Stimulated activated effector memory CD8-positive, alpha-beta T cell treated with anti-CD3 and anti-CD28 coated beads, Interleukin-12 subunit alpha, Interleukin-12 subunit beta, amount 100 ng/mL, for 72 hours (primary cell): ENCODE measurements at places on chromosomes 4 and X.

GRCh38 chr4:87500092-87500462 lies 29.1 kb downstream of the SPARCL1 start:
- DNase-seq: peak; percentile 57

- no peak for DNase-seq
Measured at GRCh38 chrX:44698357-44698756, 145.5 kb upstream of the DUSP21 start.

DNA sequence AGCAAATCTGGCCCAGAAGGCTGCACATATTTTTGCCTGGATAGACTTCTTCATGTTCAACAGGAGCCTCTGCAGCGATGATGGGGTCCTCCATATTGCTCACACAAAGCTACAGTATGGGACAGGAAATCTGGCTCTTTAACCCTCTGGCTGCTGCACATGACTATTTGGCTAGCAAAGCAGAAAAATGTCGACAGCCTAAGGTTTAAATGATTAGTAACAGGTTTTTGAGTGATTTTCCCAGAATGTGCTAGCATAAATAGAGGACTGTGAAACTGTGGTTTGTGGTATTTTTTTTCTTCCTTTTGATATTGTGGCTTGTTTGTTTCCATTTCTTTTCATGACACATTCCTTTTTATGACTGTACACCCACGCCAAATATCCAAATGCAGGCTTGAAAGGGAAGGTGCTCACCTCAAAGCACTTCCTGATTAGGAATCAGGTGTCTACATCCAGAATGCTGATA lies 120.2 kb upstream of the GK2 start:
- DNase-seq: no peak

- no peak for DNase-seq
Measured at GRCh38 chrX:22122510-22122909, 90.4 kb downstream of the PHEX start.

DNA sequence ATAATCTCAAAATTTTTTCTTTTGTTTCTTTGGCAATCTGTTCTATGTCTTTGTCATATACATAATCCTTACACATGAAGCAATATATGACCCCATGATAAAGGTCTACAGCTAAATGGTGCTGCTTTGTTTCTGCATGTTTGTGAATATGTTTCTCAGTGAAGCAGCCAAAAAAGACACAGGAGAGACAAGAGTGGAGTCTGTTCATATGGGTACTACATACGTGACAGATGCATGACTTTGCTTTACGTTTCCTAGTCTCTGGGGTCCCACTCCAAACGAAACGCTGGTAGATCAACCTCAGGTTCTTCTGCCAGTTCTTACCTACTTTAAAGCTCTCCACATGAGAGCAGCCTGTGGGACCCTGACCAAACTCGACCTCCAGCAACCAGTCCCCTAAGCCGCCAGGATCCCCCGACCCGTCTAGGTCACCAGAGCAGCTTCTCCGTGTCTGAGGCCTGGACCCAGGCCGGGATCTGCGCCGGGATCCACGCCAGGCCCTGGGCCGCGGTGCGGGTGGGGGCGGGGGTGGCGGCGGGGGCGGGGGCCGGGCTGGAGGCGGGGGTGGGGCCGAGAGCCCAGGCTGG lies 1.5 kb downstream of the USP51 start:
- no peak for DNase-seq

DNA sequence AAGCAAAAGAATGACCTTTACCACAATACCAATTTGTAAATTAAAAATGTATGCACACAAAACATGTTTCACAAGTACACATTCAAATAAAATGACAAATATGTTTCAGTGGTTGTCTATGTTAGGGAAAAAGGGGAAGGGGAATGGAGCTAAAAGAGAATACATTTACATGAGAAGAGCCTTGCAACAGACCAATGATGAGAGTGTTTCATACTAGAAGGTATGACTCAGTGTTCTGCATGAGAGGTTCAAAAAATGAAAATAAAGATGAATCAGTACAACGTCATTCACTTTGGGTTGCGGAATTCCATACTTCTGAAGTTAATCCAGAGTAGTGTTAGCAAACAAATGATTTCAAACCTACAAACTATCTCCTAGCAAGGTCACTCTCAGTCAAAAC lies 51.7 kb downstream of the RPGR start:
- no peak for DNase-seq

DNA sequence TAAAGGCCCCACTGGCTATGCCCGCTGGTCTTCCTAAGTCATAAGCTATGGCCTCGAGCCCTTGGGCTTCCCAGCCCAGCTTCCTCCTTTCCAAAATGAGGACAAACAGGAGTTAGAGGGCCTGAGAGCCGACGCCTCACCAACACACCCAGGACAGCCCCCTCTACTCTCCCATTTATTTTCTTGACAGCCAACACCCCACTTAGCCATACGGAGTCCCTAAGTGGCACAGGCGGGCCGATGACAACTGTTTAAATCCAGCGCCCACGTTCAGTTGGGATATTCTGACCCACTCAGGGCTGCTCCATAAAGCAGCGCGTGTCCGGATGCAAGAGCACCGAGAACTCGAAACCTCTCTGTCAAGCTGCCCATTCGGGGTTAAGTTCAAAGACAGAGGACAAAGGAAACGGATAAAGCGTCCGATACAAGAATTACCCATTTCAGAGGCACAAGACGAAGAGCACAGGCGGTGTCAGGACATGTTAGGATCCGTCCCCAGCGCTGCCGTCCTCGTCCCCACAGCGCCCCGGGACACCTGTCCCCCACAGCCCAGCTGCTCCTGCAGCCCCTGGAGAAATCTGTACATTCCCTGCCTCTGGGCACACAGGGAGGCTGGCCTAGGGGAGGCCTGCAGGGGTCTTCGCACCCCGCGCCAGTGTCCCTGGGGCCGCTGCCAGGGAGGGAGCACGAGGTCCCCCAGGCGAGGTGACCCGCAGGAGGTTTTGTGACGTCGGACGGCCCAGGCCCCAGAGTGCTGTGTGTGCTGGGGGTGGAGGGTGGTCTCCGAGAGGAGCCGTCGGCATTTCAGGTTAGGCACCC lies 1.2 kb downstream of the PRKX start:
- no peak for DNase-seq

DNA sequence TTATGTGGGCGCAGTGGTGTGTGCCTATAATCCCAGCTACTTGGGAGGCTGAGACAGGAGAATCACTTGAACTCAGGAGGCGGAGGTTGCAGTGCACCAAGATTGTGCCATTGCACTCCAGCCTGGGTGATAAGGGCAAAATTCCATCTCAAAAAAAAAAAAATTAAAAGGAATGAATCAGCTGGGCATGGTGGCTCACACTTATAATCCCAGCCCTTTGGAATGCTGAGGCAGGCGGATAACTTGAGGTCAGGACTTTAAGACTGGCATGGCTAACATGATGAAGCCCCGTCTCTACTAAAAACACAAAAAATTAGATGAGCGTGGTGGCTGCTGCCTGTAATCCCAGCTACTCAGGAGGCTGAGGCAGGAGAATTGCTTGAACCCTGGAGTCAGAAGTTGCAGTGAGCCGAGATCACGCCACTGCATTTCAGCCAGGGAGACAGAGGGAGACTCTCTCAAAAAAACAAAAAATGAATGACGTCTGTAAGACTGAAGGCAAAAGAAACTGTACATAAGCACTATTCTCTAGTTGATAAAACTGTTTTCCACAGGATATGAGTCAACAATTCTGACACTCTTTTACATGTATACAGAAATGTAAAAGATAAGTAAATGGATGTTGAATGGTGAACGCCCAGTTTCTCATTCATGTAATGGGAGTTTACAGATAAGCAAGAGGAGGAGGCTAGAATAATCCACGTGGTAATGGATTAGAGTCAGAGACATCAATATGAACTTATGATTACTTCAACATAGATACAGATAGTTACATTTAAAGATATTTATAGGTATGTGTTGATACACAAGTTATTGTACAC lies 22.2 kb downstream of the CENPC start:
- no peak for DNase-seq

DNA sequence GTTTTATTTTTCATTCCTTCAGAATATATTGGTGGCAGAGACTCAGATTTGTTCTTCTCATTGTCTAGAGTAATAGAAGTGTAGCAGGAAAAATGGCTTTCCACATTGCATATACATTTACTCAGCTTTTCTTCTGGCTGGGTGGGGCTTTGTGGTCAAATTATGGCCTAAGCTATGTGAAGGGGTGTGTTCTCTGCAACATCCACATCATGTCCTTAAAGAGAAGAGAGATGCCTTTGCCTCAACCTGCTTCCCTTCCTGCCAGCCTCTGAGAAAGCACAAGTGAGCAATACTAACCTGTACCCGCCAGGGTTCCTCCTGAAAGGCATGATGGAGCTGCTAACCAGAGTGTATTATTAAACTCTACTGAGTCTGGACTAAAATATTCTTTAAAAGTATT lies 695.6 kb upstream of the FAM241A start:
- no peak for DNase-seq

DNA sequence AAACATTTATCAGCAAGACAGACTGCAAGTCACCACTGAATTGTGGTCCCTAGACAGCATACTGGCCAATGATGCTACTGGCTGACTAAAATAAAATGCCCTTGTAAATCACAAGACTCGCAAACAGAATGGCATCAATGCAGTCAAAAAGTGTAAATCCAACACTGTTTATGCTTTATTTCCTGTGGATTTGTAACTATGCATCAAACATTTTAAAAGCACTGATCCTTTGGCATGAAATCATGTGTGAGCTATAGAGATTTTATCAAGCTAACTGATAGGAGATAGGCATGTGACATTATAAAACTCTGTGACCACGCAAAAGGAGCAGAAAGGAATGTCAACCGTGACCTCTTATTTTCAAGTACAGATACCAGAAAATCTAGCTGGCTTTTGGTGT lies 20.8 kb downstream of the MBNL3 start:
- no peak for DNase-seq

DNA sequence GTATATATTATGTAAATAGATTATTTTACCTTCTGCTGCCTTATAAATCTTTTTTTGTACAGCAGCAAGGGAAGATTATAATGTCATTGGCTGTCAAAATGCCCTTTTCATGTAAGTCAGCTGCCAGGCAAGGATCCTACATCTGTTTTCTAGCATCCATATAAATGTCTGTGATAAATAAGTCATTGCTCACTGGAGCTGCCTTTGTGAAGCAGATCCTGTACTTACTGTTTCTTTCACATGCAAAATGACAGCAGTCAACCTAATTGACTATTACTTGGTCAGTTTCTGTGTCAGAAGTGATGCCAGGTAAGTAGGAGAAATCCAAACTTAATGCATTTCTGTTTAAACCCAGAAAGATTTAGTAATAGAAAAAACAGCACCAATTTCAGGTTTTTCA lies 620.7 kb downstream of the RPA4 start:
- no peak for DNase-seq

- DNase-seq: no peak
Measured at GRCh38 chrX:69063486-69063885, 101.8 kb downstream of the PJA1 start.

GRCh38 chr4:101419336-101420135 lies 72.2 kb upstream of the PPP3CA start:
- DNase-seq: no peak

- DNase-seq: no peak
Measured at GRCh38 chr4:70935038-70935695, 33.0 kb downstream of the MOB1B start.

DNA sequence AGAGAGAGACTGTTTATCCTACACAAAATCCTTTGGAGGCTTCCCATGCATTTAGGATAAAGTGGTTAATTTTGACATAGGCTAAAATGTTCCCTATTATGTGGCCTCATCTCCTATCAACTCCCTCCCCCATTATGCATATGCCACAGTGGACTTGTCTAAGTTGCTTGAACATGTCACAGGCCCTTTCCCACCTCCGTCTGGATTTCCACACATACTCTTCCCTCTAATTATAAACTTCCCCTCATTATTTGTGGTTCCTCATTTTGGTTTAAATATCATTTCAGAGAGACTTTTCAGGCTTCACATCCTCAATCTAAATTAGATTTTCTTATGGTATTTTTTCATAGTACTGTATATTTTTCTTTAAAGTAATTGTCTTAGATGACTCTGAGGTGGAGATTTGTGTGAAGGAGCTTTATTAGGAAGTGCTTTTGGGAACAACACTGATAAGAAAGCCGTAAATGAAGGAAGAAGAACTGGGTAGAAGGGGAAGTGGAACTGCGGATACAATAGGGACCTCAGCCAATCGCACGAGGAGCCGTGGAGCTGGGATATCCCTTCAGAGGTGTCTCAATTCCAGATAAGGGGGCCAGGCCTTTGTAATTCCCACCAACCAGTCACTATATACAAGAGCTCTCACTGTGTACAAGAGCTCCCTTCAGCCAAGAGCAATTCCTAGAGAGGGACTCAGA lies 7.9 kb downstream of the C4orf17 start:
- DNase-seq: no peak

- DNase-seq: no peak
Measured at GRCh38 chrX:106802388-106803275, at the start of gene TBC1D8B. TSS of gene TBC1D8B (plus strand) at chrX:106802673. CDS start at chrX:106802854, 181 bp downstream.

DNA sequence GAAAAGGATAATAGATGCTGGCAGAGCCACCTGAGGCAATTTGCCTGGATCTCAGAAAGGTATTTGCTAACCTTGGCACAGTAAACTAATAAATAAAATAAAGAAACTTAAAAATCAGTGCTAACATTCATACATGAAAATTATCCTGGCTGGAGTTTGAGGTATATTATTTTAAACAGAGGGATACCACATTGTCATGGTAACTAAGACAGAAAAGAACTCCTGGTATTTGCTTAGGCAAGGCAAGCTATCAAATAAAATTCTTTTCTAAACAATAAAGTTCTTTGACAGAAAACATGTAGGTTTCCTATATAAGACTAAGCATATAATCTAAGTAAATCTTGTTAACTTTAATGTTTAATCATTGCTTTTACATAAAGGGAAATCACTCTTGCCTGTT lies 218.8 kb downstream of the MAGEB17 start:
- no peak for DNase-seq

- DNase-seq: no peak
Measured at GRCh38 chr4:182827954-182828353, 89.2 kb downstream of the DCTD start.

DNA sequence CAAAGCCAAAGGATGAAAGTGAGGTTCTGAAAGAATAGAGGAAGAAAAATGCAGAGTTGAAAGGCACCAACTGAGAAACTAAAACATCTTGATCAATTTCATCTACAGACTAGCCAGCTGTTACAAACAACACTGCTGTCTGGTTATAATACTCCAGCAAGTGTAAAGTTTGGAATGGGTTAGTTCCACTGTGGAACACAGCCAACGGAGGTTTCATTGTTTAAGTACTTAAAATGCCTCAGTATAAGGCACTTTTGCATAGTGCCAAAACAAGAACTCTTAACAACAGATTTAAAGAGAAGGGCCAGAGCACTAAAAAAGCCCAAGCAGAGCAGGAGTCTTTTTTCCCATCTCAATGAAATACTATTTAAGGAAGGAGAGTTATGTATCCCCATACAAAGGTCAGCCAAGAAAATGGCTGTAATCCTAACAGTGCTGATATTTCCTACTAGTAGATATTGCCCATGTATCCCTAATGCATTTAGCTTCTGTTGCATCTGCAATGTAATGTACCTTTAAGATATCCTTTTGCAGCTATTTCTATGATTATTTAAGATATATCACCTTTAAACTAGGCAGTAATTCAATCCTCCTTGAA lies 16.5 kb downstream of the ACSL4 start:
- no peak for DNase-seq

- no peak for DNase-seq
Measured at GRCh38 chr4:41394481-41394894, 137.8 kb downstream of the UCHL1 start.
